ENCODE measurements at places on chromosomes 11 and 22.

- H3K36me3 ChIP-seq, result peaks cover 25% of the 10 kb centered on the region
- no peak for DNase-seq
- H3K4me3 ChIP-seq, result no peak overlapping the region
- peaks cover 13% of the 10 kb centered on the region for H3K4me1 ChIP-seq
- H3K27me3 ChIP-seq, result no peaks in the 10 kb centered on the region
Observed at GRCh38 chr22:19070397-19071169, 51.6 kb downstream of the DGCR2 start.

DNA sequence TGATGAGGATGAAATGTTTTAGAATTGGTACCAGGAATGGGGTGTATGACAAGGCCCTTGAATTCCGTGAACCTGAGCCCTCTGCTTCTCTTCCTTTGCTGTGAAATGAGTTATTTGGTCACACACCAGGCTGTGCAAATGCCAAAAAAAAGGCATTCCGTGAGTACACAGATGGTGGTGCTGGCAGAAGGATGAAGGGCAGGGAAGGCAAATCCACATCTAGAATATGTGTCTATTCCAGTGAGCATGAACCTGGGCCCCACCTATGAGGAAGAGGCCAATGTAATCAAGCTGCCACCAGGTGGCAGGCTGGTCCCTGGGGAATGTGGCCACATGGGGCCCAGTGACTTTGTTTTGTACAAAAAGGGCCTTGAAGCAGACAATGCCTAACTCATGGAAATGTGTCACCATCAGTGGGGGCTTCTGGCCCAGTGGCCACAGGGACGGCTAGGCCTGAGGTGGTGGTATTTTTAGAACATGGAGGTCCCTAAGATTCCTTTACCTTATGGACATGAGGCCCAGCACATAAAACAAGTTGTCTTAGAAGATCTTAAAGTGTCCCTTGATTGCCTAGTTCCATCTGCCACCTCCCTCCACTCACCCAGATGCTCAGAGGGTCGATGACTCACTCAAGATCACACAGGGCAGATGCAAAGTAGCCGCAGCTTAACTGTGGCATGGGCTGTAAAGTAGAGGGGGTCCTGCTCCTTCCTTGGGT is 3.9 kb upstream of the RNF215 start:
- H3K27ac ChIP-seq, result peak overlapping the region; percentile 81
- no peaks in the 10 kb centered on the region for H3K36me3 ChIP-seq
- peak; percentile 78 for DNase-seq
- peaks cover 6% of the 10 kb centered on the region for H3K27me3 ChIP-seq

GRCh38 chr11:67287355-67288197 is 1.5 kb upstream of the ANKRD13D start:
- H3K4me1 ChIP-seq, result peaks cover 29% of the 10 kb centered on the region
- H3K27me3 ChIP-seq, result no peaks in the 10 kb centered on the region
- peaks cover 5% of the 10 kb centered on the region for H3K36me3 ChIP-seq
- H3K4me3 ChIP-seq, result peak overlapping the region; percentile 72

DNA sequence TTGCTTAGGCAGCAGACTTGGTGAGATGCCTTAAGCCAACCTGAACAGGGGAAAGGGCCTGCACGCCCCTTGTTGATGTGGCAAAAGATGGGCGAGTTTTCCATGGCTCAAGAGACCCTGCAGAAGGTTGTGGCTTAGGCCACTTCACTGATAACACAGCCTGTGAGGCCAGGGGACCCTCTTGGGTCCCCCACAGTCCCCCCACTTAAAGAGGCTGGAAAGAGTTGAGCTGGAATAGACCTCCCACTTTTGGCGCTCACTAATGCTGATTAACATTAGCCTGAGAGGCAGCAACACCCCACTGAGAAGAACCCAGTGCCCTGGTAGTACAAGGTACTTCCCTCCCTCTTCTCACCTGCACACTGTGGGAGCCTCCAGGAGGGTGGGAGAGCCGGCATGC is 107.5 kb downstream of the TRIM29 start:
- H3K36me3 ChIP-seq, result no peaks in the 10 kb centered on the region
- DNase-seq, result no peak
- no peaks in the 10 kb centered on the region for H3K4me1 ChIP-seq
- no peak overlapping the region for H3K4me3 ChIP-seq
- peaks cover 15% of the 10 kb centered on the region for H3K27me3 ChIP-seq

- H3K27ac ChIP-seq, result no peak overlapping the region
- no peak overlapping the region for H3K4me3 ChIP-seq
- DNase-seq, result no peak
- no peaks in the 10 kb centered on the region for H3K4me1 ChIP-seq
- no peaks in the 10 kb centered on the region for H3K36me3 ChIP-seq
Observed at GRCh38 chr22:45399712-45400445, 13.5 kb downstream of the SMC1B start.
